Gastrocnemius medialis (tissue), 4 donors: ENCODE measurements at places on chromosomes 2 and 18. TPM values are rescaled to one million over a fixed set of nuclear protein-coding genes. Genes with fewer than 3 reads are reported as not detected.

DNA sequence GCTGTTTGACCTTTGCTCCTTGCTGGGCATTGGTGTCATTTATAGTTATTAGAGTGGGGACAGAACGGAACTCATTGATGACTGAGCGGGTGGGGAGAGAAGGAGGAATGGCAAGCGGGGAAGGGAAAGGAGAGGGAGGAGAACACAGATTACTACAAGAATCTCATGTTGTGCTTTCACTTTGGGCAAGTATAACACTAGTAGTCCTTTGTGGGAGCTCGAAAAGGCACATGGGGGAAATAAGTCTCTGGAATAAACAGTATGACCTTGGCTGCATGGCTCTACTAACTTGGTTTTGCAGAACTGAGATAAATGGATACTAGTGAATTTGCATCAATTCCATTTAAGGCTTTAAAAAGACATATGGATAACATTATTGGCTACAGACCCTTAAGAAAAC is 161.7 kb upstream of the NABP1 start:
- no peaks in the 10 kb centered on the region for H3K4me1 ChIP-seq
- no peaks in the 10 kb centered on the region for H3K36me3 ChIP-seq
- no peaks in the 10 kb centered on the region for H3K27me3 ChIP-seq
- no peak overlapping the region for H3K4me3 ChIP-seq
- H3K27ac ChIP-seq = no peak overlapping the region
- DNase-seq = no peak

Gene EFHD1
- 14.3 TPM for total RNA-seq

DNA sequence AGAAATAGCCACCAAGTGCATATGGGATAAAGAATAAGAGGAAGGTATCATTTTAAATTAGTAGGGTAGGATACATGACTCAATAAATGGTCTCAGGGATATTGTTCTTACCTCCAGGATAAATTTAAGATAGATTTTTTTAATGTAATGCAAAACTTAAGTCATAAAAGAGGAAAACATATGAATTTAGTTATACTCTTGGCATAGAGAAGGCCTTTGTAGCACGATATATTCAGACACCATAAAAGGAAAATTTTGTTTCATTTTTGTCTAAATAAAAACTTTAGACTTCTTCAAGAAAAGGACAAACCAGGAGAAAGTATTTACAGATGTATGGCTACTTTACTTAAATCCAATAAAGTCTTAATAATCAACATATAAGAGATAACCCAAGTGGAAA is 78.5 kb upstream of the CAB39 start:
- no peak for DNase-seq
- no peaks in the 10 kb centered on the region for H3K27me3 ChIP-seq

Gene OBSL1
- 72.9 TPM for total RNA-seq

GRCh38 chr2:49490710-49491109 is 336.4 kb upstream of the FSHR start:
- H3K27ac ChIP-seq = no peak overlapping the region
- no peak for DNase-seq
- no peaks in the 10 kb centered on the region for H3K36me3 ChIP-seq
- H3K4me1 ChIP-seq = no peaks in the 10 kb centered on the region
- no peak overlapping the region for H3K4me3 ChIP-seq

Gene MAP2
- total RNA-seq = 2.4 TPM

Gene DCDC2C
- not detected for total RNA-seq

DNA sequence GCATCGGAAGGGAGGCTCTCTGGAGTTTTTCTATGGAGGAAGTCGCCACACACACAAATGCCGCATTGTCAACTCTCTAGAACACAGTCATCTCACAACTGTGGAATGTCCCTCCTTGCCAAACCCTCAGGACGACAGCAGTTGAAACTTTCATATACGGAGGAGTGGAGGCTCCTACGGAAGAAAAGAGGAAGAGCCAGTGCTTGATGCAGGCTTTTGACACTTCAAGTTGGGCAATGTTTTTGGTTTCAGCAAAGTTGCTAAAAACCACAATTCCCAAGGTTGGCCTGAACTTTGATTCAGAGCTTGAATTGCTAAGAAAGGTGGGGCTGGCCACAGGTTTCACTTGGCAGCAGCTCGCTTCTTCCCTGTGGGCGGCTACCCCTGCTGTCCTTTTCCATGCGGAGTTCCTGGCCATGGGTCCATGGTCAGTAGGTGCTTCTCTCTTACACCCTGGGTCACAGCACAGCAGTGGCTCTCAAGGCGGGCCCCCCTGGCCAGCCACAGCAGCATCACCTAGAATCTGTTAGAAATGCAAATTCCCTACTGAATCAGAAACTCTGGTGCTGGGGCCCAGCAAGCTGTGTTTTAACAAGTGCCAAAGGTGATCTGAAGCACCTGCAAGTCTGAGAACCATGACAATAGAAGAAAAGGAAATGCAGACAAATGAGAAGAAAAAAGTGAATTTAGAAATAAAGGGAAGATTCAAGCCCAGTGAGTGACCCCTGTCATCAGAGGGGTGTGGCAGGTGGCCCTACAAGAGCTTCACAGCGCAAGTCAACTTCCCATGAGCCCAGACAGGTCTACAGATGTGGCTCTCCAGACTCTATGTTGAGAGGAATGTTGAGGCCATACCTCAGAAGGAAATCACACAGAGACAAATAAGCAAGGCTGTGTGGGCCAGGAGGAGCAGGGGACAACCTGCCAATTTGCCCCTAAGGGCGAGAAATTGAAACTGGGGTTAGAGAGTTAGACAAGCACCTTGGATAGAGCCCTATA is 856.4 kb downstream of the RNF144A start:
- no peak for DNase-seq
- H3K36me3 ChIP-seq = no peaks in the 10 kb centered on the region
- H3K27me3 ChIP-seq = no peaks in the 10 kb centered on the region
- no peak overlapping the region for H3K27ac ChIP-seq
- H3K4me3 ChIP-seq = no peak overlapping the region
- no peaks in the 10 kb centered on the region for H3K4me1 ChIP-seq

- H3K4me3 ChIP-seq = peak overlapping the region; percentile 98
- peak; percentile 53 for DNase-seq
- no peaks in the 10 kb centered on the region for H3K27me3 ChIP-seq
- H3K36me3 ChIP-seq = peaks cover 13% of the 10 kb centered on the region
- H3K4me1 ChIP-seq = peaks cover 76% of the 10 kb centered on the region
Observed at GRCh38 chr2:43218702-43219382, 7.6 kb downstream of the ZFP36L2 start.

Gene NETO1
- total RNA-seq = not detected

- H3K4me1 ChIP-seq = no peaks in the 10 kb centered on the region
- H3K27me3 ChIP-seq = no peaks in the 10 kb centered on the region
- DNase-seq = no peak
Observed at GRCh38 chr2:158478237-158478636, 21.5 kb downstream of the PKP4 start.

GRCh38 chr2:92073815-92074548 is 2797.2 kb upstream of the TEKT4 start:
- no peaks in the 10 kb centered on the region for H3K27me3 ChIP-seq
- DNase-seq = no peak
- H3K36me3 ChIP-seq = no peaks in the 10 kb centered on the region
- H3K4me1 ChIP-seq = no peaks in the 10 kb centered on the region

GRCh38 chr2:239961662-239962613 is 63.2 kb downstream of the NDUFA10 start:
- H3K4me1 ChIP-seq = peaks cover 18% of the 10 kb centered on the region
- no peak overlapping the region for H3K4me3 ChIP-seq
- H3K27ac ChIP-seq = no peak overlapping the region

Gene NEU4
- 8.6 TPM for total RNA-seq

DNA sequence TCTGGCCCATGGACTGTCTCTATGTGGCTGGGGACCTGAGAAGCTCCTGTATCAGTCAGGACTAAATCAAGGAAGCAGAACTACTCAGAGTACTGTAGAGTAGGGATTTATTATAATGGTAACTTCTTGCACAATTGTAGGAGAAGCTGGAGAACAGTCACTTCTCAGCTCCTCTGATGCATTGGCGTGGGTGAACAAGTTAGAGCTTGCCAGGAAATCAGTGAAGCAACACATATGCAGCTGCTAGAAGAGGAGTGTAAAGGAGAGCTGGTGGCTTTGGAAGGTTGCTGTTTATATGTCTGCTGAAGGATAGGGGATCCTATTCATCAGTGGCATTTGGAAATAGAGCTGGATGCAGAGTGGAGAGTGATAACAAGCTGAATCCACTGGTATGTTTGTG is 215.5 kb upstream of the CWC22 start:
- H3K4me3 ChIP-seq = no peak overlapping the region
- H3K27ac ChIP-seq = no peak overlapping the region
- H3K27me3 ChIP-seq = no peaks in the 10 kb centered on the region
- no peaks in the 10 kb centered on the region for H3K36me3 ChIP-seq
- no peaks in the 10 kb centered on the region for H3K4me1 ChIP-seq

Gene ITGB6
- total RNA-seq = 0.93 TPM

DNA sequence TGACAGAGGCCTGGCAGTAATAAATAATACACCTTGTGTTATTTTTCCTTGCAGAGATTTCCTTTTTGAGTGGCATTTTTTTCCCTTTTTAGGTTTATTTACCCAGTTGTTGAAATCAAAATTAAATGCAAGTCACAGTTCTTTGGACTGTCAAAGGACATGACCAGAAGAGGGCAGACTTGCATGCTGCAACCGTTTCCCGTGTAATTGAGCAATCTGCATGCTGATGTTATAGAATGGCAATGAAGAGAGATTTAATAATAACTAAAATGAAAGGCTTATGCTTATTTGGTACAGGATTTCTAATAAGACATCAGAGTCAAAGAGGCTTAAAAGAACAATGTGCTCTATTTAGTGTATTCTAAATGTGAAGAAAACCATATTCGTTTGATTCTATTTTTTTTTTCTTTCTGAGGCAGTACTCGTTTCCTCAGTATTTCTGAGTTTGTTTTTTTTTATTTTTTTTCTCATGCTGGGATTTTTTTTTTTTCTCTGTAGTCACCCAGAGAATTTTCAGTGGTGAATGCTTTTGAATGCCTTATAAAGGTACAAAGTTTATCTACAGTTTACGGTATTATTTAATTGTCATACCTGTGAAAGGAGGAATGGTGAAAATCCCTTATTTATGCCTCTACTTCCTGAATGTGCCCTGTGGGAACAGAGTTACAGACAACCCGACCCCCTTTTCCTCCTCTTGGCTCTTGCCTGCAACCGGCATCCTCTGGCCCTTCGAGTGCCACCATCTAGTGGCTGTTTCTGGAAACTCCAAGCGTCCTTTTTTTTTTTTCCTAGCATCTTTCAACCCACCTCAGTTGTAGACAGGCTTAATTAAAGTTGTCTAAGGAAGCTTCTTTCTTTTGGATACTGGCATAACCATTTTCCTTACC is 368.5 kb downstream of the LRRTM1 start:
- peak overlapping the region; percentile 14 for H3K4me3 ChIP-seq
- H3K27ac ChIP-seq = no peak overlapping the region
- no peaks in the 10 kb centered on the region for H3K36me3 ChIP-seq

DNA sequence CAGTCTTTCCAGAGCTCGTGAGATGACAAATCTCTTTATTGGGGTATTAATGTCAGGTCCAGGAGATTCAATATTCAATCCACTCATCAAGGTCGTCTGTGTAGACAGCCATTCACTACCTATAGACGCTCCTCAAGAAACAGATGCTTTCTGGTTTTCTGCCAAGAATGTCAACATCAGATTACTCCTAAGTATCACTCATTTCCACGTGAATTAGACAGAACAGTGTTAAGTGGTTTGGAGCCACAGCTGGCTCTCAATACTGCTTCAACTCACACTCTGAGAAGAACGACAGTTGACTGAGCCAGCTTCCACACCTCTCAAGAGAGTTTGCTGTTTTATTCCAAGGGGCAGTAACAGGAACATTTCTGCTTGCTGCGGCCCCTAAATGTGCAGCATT is 113.5 kb upstream of the NEDD4L start:
- no peaks in the 10 kb centered on the region for H3K36me3 ChIP-seq
- H3K4me1 ChIP-seq = no peaks in the 10 kb centered on the region
- H3K4me3 ChIP-seq = no peak overlapping the region
- no peak overlapping the region for H3K27ac ChIP-seq

- DNase-seq = no peak
- H3K36me3 ChIP-seq = no peaks in the 10 kb centered on the region
- no peak overlapping the region for H3K4me3 ChIP-seq
- no peak overlapping the region for H3K27ac ChIP-seq
Observed at GRCh38 chr2:214311031-214311533, 99.8 kb upstream of the VWC2L start.

- no peak overlapping the region for H3K27ac ChIP-seq
- no peak overlapping the region for H3K4me3 ChIP-seq
- H3K27me3 ChIP-seq = no peaks in the 10 kb centered on the region
- no peaks in the 10 kb centered on the region for H3K36me3 ChIP-seq
- peaks cover 4% of the 10 kb centered on the region for H3K4me1 ChIP-seq
Observed at GRCh38 chr2:56291711-56292110, 107.9 kb downstream of the CCDC85A start.

Gene SLC5A7
- total RNA-seq = not detected

DNA sequence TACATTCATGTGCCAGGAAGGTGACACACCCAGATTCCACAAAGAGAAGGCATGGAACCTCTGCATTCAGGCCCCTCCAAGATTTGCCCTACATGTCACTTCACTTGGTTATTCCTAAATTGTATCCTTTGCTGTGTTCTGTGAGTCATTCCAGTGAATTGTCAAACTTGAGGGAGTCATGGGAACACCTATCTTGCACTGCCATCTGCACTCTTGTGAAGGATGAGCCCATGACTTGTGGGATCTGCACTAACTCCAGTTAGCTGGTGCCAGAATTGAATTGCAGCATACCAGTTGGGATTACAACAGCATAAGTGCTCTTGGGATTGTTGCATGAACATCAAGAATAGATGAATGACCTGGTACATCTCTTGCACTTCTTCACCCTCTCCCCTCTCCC is 1288.0 kb upstream of the ZEB2 start:
- DNase-seq = no peak
- no peaks in the 10 kb centered on the region for H3K36me3 ChIP-seq
- H3K4me1 ChIP-seq = no peaks in the 10 kb centered on the region
- no peak overlapping the region for H3K4me3 ChIP-seq

DNA sequence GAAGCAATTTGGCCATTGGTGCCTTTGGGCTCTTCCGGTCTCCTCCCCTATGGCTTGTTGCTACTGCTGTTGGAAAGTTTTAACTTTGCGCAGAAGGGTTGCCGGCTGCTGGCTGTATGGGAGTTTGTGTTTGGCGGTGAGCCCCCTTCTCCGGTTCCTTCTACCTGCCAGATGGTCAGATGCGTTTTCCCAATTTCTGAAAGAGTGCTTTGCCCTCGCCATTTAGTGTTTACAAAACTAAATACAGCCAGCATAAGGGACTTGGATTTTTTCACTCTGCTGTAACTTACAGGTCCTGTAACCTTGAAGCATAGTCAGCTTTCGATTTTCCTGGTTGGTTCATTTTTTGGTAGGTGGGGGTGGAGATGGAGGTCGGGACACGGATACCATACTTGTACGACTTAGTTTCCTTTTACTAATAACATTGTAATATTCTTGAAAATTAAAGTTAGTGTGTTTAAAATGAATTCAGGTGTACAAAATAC is 604 bp downstream of the COQ10B start:
- H3K4me1 ChIP-seq = peaks cover 19% of the 10 kb centered on the region
- peak overlapping the region; percentile 98 for H3K27ac ChIP-seq
- peak; percentile 80 for DNase-seq
- H3K27me3 ChIP-seq = no peaks in the 10 kb centered on the region
- no peaks in the 10 kb centered on the region for H3K36me3 ChIP-seq
- H3K4me3 ChIP-seq = peak overlapping the region; percentile 80

Gene CDK15
- total RNA-seq = not detected

- no peaks in the 10 kb centered on the region for H3K4me1 ChIP-seq
- DNase-seq = no peak
Observed at GRCh38 chr2:169994752-169995151, 167.5 kb downstream of the UBR3 start.
